ENCODE measurements at places on chromosomes 5 and 9.

DNA sequence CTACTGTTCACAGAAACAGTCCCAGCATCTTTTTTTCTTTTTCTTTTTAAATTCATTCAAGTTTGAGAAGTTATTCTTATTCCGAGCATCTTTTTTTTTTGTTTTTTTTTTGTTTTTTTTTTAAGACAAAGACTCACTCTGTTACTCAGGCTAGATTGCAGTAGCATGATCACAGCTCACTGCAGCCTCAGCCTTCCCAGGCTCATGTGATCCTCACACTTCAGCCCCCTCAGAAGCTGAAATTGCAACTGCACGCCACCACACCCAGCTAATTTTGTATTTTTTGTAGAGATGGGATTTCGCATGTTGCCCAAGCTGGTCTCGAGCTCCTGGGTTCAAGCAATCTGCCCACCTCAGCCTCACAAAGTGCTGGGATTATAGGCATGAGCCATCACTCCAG lies 36.4 kb upstream of the CHD1 start:
- DNase-seq = no peak

- DNase-seq = no peak
Measured at GRCh38 chr5:129506086-129506485, 46.0 kb downstream of the ADAMTS19 start.

GRCh38 chr9:133737774-133738639 lies at the start of gene SARDH:
TSS of gene SARDH (minus strand) at chr9:133738352. CDS start at chr9:133734173, 4,179 bp downstream.
- DNase-seq = no peak

GRCh38 chr9:133009906-133010582 lies 20.8 kb upstream of the GTF3C5 start:
- no peak for DNase-seq

DNA sequence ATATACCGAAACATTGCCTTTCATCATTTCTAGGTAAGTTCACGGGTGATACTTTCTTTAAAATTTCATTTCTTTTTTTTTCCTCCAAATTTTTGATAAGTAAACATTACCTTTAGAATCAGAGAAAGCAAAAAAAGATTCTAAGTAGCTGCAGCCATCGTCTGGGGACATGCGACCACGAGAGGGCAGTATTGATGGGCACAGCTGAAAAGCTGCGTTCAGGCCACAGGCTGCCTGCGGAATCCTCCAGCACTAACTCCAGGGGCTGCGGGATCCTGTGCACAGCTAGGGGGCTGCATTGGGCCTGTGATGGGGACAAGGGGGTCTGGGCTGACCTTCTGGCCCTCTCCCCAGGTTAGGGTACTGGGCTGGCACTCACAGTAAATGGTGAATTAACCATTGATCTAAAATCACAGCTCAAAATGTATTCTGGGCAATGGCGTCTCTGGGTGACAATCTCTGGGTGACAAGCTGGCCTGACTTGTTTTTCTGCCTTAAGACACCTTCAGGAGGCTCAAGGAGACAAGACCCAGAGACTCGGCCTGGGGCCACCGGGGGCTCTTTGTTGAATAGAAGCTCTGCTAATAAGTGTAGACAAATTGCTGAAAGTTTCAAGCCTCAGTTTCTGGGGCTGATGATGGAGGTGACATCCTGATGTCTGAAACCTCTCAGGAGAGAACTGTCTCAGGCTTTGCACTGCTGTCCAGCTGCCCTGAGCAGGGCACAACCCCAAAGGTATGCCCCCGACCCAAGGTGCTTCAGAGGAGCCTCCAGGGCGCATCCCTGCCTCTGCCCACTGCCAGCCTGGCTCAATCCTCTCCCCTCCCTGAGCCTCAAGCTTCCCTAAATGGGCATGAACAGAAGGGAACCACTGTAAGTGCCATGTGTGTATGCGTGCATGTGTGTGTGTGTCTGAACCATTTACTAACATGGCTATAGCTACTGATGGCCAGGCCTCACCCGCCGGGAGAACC lies 44.3 kb upstream of the SARDH start:
- peak; percentile 59 for DNase-seq

- no peak for DNase-seq
Measured at GRCh38 chr9:105205787-105206495, 38.5 kb upstream of the SLC44A1 start.

GRCh38 chr5:134465816-134466240 lies 54.1 kb upstream of the CDKN2AIPNL start:
- DNase-seq = peak; percentile 63

DNA sequence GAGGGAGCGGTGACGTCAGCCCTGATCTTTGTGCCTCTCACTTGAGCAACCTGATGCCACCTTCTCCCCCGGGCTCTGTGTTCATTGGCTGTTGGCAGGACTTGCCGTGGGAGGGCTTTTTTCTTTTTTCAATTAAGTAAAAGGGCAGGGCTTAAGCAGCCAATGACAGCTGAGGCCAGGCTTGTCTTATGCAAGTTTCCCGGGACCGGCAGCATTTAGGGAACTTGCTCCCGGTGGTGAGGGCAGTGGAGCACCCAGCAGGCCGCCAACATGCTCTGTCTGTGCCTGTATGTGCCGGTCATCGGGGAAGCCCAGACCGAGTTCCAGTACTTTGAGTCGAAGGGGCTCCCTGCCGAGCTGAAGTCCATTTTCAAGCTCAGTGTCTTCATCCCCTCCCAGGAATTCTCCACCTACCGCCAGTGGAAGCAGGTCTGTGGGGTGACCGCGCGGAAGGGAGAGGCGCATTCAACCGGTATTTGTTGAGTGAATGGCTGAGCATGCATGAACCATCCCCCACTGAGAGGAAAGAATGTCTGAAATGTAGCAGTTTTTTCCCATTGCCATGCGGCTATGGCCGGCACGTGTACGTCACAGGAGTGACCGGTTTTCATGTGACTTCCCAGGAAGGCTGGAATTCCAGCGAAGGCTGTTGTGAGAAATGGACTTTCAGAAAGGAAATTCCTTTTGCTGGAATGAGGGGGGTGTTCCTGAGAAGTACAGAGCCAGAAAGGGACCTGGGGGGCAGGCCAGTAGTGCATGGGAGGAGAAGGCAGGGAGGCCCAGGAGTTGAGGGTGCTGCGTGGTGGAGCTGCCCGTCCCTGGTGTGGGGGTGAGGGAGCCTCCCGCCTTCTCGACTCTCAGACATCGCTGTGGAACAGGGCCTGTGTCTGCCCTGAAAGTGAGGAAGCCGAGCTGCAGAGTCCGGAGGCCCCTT lies 29.0 kb downstream of the PTGES2 start:
- DNase-seq = peak; percentile 92
